ENCODE measurements at places on chromosomes 7 and 10.

GRCh38 chr10:110392121-110392520 is 87.4 kb upstream of the SMNDC1 start:
- DNase-seq: no peak

DNA sequence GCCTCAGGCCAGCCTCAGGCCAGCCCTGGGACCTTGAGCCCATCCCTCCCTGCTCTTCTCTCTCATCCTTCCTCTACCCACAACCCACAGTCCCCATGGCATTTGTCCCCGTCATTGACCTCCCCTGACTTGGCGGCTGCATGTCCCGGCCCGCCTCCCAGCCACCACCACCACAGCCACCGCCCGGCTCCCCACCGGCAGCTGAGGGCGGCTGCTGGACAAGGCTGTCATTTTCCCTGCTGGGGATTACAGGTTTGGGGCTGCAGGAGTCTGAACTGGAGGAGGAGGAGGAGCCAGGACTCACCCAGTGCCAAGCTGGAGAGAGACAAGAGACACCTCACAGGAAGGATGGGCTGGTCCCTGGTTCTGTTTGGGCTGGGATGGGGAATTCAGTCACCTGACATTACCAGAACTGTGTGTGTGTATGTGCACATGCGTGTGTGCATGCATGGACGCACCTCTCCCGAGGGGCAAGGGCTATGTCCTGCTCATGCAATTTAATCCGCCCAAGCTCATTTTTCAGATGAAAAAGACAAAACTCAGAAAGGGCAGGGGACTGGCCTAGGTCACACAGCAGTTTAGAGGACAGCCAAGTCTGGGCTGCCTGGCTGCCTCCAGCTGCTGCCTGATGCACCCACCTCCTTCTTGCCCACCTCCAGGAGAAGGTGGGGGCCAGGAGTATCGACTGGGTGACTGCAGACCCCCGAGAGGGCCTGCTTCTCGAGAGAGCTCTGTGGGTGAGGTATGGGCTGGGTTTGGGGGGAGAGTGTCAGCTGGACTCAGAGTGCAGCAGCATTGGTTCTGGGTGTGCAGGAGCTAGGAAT is 113.1 kb downstream of the ZMIZ1 start:
- DNase-seq: no peak

DNA sequence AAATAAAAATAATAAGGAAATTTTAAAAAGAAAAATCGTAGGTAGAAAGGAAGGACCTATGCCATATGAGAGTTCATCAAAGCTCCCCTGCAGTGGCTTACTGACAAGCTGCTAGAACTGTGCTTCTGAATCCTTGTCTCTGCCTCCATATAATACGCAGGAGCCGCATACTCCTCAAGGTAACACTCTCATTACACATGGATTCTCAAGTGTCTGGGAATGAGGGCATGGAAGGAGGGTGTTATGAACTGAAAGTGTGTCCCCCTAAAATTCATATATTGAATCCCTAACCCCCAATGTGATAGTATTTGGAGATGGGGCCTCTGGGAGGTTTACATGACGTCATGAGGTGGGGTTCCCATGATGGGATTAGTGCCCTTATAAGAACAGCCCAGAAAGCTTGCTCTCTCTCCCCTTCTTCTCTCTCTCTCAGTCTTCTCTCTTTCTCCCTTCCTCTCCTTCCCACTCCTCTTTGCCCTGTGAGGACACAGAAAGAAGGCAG is 35.2 kb downstream of the CREB3L2 start:
- no peak for DNase-seq

GRCh38 chr10:130587718-130588117 is 451.5 kb downstream of the GLRX3 start:
- no peak for DNase-seq

DNA sequence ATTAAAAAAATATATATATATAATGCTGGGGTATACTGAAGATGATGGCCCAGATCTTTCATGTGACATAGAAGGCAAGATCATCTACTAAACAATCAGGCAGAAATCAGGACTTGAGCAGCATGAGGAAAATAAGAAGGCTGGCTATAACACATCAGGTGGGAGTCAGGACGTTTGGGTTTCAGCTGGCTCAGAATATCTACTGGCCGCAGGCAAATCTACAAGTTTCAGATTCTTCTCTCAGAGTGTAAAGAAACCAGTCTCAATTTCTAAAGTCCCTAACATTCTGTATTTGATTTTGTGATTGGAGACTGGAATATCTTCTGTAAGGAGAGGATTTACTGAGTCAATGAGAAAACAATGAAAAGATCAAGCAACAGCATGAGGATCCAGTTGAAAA is 37.7 kb upstream of the FAM3C start:
- DNase-seq: no peak

DNA sequence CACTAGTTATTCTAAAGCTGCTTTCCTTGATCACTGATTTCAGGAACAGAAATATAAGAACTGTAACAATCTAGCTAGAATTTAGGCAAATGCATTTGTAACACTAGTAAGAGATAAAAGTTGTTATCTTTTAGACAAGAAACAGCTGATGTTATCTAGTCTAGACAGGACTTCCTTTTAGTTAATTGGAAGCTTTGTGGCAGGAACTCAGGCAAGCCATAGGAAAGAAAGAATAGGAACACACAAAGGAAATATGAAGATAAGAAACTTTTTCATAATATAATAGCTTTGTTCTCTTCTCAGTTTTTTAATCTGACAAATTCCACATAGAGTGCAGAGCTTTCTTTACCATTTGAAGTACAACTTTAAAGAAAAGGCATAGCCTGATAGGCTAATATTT is 59.0 kb upstream of the AGR3 start:
- no peak for DNase-seq

DNA sequence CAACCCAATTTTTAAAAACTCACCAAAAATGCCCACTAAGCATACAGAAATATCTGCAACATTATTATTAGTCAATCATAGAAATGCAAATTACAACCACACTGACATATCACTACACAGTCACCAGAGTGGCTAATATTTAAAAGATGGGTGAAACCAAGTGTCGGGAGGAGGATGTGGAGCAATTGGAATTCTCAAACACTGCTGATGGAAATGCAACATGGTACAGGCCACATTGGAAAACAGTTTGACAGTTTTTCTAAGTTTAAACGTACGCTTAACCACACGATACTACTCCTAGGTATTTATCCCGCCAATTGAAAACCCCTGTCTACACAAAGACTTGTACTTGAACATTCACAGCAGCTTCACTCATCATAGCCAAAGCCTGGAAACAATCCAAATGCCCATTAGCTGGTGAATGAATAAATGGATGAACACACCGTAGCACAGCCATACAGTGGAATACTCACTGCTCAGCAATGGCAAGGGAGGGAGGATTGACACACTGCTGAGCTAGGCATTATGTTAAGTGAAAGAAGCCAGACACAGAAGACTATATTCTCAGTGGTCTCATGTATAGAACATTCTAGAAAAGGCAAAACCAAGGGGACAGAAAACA is 16.3 kb downstream of the GCK start:
- no peak for DNase-seq

DNA sequence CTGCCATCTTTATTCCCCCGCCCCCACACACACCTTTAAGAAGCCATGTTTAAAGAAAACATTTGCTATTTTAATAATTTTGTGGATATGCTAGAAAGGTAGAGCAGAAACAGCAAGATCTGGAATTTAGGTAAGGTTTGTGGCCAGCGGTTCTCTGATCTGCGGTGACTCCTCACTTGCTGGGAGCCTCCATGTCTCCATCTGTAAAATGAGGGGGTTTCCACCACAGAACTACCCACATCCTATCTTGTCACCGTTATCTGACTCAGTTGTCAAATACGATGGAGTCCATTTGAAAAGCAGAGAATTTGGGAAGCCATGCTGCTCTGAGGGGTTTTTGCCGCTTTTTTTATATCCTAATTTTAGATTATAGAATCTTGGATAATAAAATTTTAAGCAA is 23.3 kb downstream of the MACC1 start:
- DNase-seq: no peak

GRCh38 chr10:119669975-119670640 is 18.9 kb downstream of the BAG3 start:
- DNase-seq: no peak

GRCh38 chr10:26700884-26701630 is 3.6 kb downstream of the PDSS1 start:
- DNase-seq: no peak

DNA sequence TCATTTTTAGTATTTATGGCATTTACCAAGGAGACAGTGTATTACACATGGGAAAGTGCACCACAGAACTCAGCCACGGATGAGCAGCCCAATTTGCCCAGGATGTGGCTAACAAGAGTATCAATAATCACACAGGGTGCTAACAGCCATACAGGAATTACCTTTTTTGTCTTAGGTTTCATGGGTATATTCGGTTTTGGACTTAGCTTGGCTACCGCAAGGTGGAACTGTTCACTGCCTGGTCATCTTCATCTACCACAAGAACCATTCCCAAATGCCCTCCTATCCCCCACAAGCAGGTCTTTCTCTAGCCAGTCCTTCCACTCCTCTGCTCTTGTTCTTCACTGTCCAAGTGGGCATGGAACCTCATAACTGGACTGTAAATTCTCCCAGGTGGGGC is 6.0 kb downstream of the PDLIM1 start:
- DNase-seq: no peak

GRCh38 chr7:120168066-120168465 is 104.9 kb upstream of the KCND2 start:
- DNase-seq: no peak

GRCh38 chr7:1068619-1069018 is 19.3 kb upstream of the GPER1 start:
- DNase-seq: no peak

DNA sequence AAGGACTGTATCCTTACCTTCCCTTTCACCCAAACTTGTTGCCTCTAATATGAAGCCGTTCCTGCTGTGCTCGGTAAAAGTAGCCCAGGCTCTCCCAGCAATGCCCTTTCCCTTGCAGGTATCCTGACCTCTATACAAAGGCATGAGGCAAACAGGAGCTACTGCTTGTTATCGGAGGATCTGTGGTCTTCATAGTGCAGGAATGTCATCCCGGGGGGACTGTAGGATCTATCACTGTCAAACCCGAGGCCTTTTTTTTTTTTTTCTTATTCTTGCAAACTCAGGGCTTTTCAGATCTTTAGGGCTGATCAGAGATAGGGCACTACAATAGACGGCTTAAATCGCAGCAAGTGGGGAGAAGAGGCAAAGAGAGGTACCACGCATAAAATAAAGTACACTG is 1206.6 kb downstream of the TYW1 start:
- DNase-seq: no peak

GRCh38 chr7:12637819-12638592 is 49.4 kb upstream of the ARL4A start:
- no peak for DNase-seq

GRCh38 chr7:17947620-17948019 is 7.3 kb upstream of the SNX13 start:
- no peak for DNase-seq

DNA sequence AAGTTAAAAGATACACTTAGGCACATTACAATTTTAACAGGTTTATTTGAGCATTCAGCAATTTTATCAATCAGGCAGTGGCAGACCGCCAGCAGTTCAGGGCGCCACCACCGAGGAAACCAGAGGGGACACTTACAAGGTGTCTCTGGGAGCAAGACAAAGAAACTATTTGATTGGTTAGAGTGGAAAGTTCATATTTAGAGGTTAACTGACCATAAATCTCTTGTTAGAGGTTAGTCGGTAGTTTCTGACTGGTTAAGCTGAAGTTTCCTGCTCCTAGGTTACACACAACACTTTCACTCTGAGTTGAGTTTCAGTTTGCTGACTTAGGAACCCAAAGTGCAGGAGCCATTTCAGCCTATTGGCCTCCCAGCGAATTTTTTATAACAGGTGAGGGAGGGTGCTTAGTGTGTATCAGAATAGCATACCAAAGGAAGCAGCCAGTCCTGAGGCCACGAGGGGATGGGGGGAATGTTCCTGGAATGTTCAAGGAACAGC is 10.8 kb upstream of the PVRIG start:
- no peak for DNase-seq

GRCh38 chr7:132337450-132338080 is 238.7 kb downstream of the PLXNA4 start:
- no peak for DNase-seq

- DNase-seq: no peak
Measured at GRCh38 chr10:54484186-54484585, 316.8 kb downstream of the PCDH15 start.

DNA sequence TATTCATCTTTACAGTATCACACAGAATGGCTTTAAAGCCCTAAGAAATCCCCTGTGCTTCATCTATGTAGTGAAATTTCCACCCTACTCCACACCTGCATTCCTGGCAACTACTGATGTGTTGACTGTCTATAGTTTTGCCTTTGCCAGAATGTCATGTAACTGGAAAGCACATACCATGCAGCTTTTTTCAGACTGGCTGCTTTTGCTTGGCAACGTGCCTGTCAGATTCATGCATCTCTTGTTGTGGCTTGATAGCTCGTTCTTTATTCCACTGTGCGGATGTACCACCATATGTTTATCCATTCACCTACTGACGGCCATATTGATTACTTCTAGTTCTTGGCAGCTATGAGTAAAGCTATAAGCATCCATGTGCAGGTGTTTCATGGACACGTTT is 30.6 kb downstream of the RBM17 start:
- no peak for DNase-seq

- no peak for DNase-seq
Measured at GRCh38 chr7:24301703-24302102, 17.7 kb downstream of the NPY start.

DNA sequence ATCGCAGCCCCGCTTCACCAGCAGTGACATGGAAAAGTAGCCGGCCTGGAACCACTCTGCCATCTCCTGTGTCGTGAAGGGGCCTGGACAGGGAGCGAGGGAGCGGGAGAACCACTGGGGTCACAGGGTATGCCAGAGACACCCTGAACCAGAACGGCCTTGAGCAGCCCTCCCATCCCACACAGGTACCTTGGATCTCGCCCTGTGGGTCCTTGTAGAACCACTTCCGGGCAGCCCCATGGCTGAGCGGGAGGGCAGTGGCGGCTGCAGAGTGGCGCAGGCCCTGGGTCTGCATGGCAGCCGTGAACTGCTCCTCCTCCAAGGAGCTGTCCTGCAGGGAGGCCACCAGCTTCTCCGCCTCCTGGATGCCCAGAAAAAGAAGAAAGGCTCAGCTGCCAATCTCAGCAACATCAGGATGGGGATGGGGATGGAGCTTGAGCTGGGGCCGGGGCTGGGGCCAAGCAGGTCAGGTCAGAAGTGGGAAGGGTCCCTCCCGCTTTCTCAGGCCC is 9.5 kb downstream of the GIGYF1 start:
- DNase-seq: no peak

- DNase-seq: no peak
Measured at GRCh38 chr10:99698504-99699080, 33.3 kb downstream of the COX15 start.

- no peak for DNase-seq
Measured at GRCh38 chr10:123154711-123155505, 706 bp downstream of the BUB3 start.

GRCh38 chr10:21602313-21602712 is 68.3 kb downstream of the MLLT10 start:
- no peak for DNase-seq

DNA sequence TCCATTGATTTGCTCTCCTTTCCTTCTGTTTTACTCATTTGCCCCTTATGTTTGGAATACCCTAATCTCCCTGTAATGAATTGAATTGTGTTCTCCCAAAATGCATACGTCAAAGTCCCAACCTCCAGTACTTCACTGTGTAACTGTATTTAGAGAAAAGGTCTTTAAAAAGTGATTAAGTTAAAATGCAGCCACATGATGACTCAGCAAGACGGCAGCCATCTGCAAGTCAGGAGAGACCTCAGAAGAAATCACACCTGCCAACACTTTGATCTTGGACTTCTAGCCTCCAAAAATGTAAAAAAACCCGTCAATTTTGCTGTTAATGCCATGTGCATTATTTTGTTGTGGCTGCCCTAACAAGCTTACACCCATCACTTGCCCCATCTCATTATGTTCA is 85.3 kb upstream of the PCLO start:
- DNase-seq: no peak

- DNase-seq: no peak
Measured at GRCh38 chr10:101013365-101013825, 13.8 kb downstream of the LZTS2 start.
